Astrocyte (in vitro differentiated cells and primary cell): ENCODE measurements at places on chromosomes 1 and 21. TPM values are rescaled to one million over a fixed set of nuclear protein-coding genes. Genes with fewer than 3 reads are reported as not detected.

Gene OR2T12
- total RNA-seq, result not detected in 2 replicates

DNA sequence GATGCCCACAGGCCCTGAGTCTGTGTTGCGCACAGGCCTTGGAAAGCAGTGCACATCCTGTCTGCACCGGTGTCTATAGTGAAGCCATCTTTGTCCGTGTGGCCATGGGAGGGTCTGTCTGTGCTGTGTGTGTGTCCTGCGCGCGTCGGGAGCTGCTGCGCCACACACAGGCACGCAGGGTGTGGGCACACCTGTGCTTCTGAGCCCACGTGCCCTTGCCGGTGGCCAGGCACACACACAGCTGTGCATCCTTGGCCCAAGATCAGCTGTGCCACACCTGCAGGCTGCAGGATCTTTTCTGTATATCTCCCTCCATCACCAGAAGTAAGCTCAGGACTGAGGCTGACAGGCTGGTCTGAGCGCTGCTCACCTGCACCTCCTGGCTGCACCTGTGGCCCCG is 3.2 kb upstream of the SAMD11 start:
- no peak overlapping the region for H3K27ac ChIP-seq
- peaks cover 15% of the 10 kb centered on the region for H3K4me1 ChIP-seq
- no peaks in the 10 kb centered on the region for H3K36me3 ChIP-seq
- peaks cover 23% of the 10 kb centered on the region for H3K27me3 ChIP-seq
- no peak for DNase-seq
- H3K4me3 ChIP-seq, result no peak overlapping the region

DNA sequence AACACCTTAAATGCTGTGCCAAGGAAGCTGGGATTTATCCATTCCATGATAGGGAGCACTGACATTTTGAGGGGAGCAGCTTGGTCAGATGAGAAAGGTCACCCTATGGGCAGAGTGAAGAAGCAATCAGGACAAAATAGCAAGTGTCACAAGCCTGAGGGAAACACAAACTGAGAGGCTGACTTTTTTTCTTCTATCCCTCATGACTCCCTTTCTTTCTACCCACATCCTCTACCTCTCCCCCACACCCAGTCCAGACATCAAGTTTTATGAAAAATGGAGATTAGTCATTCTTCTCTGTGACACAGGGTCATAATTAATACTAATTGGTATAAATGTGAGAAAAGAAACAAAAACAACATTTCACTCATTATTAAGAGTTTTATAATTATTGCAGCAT is 103.1 kb downstream of the SLC25A24 start:
- H3K27me3 ChIP-seq, result no peaks in the 10 kb centered on the region
- no peaks in the 10 kb centered on the region for H3K36me3 ChIP-seq
- H3K4me3 ChIP-seq, result no peak overlapping the region
- no peak for DNase-seq
- no peaks in the 10 kb centered on the region for H3K4me1 ChIP-seq

Gene CDA
- total RNA-seq, result not detected in 2 replicates

Gene ARHGEF10L
- 14.2 and 15.7 TPM in 2 replicates for total RNA-seq

Gene C1orf94
- total RNA-seq, result 0.70 and 0.75 TPM in 2 replicates
